ENCODE measurements at places on chromosomes 2 and 18.
A peak's percentile ranks its signal among the peaks of the same experiment; 100 is the strongest.

GRCh38 chr2:121605820-121606733 lies 43.2 kb downstream of the CLASP1 start:
- DNase-seq, result no peak

DNA sequence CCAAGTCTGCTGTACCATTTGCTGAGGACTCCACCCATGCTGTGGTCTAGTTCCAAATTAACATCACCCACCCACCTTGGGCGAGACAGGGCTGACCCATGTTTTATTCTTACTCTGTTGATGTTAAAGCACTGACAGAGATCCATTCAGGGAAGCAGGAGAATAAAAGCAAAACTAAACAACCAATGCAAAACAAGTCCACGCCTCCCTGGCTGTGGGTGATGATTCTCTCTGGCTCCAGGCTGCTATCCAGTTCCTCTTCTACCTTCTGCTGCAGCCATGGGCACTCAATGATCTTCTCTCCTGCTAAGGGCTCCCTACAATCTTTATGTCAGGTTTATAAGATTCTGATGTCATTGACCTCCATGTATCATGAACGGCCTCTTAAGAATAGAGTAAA lies 786.6 kb upstream of the ID2 start:
- DNase-seq, result no peak

DNA sequence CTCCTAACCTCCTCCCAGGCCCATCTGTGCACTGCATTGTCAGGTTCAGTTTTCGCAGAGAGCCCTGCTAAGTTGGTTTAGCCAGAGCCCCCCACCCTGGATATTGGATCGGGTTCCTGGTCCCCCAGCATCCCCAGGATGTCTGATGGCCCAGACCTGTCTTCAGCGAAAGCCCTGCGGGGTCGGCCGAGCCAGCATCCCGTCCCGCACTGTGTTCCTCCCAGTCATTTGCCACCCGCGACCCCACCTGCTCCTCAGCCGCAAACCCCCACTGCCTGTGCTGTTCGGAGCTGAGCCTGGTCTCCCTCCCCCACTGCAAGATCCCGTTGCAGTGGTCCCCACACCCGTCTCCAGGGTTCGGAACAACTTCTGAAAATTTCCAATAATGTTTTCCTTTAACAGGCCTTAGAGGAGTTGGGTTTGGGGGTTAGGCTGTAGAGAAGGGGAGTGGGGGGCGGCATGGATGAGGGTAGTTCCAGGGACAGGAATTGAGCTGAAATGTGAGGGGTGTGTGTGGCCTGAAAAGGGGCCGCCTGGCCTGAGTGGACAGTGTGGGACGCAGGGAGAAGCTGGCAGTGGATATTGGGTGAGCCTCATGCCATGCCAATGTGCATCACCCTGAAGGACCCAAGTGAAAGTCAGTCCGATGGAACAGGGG lies 1.6 kb upstream of the COPS9 start:
- no peak for DNase-seq

- DNase-seq, result peak; percentile 73
Observed at GRCh38 chr2:36663851-36664695, 32.4 kb upstream of the VIT start.

DNA sequence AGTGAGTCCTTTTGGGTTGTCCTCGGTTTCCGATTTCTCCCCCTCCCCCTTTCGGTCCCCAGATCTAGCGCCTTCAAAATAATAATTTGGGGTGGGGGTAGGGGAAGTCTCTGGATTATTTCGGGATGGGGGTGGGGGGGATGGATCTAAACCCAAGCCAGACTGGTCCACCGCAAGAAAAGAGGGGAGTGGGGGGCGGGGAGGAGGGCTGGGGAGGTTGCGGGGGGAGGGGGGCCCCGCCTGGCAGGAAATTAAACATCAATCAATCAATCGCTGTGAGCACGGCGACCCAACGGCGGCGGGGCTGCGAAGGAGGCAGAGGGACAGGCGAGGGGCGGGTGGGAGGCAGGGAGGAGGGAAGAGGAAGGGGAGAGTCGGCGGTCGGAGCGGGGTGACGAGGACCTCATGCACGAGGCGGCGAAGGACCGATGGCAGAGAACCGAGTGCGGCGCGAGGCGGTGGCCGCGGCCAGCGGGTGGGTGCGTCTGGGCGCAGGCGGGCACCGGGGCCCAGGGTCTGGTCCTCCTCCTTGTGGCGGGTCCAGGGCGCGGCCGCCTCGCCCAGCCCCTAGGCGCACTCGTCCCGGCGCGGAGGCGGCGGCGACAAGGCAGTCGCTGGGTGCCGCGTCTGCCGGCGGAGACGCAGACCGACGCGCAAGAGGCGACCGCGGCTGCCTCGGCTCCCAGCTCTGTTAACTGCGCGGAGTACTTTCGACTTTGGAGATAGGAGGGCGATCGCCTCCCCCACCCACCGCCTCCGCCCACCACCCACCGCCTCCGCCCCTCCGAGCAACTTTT lies 468 bp upstream of the SATB2 start:
- DNase-seq, result peak; percentile 47

GRCh38 chr2:64300066-64300465 lies 153.9 kb upstream of the LGALSL start:
- no peak for DNase-seq

DNA sequence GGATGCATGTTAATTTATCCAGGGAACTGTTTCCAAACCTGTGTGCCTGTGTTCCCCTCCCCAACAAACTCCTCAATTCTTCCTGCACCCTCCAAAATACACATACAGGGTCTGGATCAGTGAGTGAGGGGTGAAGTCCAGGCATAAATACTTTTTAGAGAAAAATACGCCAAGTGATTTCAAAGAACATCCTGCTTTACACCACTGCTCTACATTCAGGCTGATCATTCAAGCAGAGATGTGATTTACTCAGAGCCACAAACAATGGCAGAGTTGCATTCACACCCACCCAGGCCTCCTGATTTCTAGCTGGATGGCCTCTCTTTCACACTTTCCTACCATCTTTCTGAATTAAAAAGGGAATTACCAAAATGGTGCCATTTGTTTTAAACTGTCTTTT lies 289.5 kb upstream of the SLC14A2 start:
- no peak for DNase-seq

DNA sequence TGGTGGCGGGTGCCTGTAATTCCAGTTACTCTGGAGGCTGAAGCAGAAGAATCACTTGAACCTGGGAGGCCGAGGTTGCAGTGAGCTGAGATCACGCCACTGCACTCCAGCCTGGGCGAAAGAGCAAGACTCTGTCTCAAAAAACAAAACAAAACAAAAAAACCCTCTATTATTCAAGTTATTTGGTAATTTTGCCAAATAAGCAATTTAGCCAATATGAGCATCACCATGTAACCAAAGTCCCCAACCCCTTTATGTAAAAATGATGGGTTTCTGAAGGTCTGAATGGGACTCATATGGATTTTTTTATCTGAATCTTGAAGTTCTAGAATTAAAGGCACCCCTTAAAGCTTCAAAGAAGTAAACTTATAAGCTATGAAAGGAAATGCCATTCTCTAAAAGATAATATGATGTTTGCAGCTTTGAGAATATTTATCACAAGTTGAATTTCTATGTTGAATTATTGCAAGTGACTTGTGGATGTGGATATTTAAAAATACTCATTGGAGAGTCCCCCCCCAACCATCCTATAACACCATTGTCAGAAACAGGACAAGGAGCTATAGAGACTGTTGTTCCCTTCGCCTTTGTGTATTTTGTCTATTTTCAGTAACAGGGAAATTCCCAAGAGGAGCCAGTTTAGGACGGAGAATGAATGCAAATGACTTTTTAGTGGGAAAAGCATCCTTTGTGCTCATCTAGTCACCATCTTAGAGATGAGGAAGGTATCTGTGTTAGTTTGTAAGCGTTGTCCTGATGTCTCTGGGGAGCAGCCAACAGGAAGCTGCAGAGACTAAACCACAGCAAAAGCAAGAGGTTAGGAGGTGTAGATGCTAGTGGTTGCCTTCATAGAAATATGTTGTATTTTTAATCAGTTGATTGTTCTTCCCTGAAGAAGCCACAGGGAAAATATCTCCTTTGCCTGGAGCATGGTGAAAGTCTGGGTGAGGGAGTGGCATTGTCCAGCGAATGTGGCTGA lies 68.3 kb downstream of the TET3 start:
- DNase-seq, result no peak

GRCh38 chr2:3034856-3035255 lies 342.8 kb downstream of the EIPR1 start:
- DNase-seq, result no peak

- no peak for DNase-seq
Observed at GRCh38 chr18:31667185-31667584, 17.2 kb downstream of the B4GALT6 start.

DNA sequence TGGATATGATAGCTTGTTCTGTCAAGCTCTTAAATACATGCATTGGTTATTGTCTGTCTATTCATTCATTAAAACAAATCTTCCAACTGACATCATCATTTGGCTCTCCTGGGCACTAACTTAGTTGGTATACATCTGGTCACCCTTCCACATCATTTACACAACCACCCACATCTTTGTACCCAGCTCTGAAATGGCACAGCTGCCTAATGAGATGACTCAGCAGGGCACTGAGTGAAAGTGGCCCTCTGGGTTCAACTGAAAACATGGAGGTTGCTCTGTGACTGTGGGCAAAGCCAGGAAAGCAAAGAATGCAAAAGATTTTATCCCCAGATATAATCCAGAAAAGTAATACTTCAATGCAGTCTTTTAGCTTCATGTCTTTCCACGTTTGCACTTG lies 234.0 kb upstream of the MAP2 start:
- no peak for DNase-seq

- peak; percentile 14 for DNase-seq
Observed at GRCh38 chr2:134705861-134706586, 12.8 kb downstream of the TMEM163 start.

GRCh38 chr2:106026271-106027190 lies 167.6 kb downstream of the UXS1 start:
- DNase-seq, result no peak

GRCh38 chr18:34322365-34323289 lies 97.9 kb upstream of the NOL4 start:
- peak; percentile 73 for DNase-seq

DNA sequence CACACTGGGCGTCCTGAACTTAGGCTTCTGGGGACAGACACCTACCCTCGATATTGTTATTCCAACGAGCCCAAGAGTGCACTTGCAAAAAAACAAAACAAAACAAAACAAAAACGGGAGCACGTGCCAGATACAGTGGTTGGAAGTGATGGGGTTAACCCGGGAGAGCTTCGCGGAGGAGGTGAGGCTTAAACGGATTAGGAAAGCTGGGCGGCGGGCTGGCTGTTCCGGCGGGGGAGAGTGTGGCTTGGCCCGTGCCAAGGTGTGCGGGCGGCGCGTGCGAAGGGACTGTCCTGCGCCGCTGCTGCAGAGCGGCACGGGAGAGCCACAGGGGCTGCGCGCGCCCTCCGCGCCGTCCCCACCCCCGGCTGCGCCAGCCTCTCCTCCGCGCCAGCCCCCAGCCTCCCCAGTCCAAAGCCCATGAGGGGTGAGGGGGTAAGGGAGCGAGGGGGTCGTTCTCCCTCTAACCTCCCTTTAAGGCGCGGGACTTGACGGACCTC lies 1.5 kb upstream of the SLC30A3 start:
- DNase-seq, result no peak

DNA sequence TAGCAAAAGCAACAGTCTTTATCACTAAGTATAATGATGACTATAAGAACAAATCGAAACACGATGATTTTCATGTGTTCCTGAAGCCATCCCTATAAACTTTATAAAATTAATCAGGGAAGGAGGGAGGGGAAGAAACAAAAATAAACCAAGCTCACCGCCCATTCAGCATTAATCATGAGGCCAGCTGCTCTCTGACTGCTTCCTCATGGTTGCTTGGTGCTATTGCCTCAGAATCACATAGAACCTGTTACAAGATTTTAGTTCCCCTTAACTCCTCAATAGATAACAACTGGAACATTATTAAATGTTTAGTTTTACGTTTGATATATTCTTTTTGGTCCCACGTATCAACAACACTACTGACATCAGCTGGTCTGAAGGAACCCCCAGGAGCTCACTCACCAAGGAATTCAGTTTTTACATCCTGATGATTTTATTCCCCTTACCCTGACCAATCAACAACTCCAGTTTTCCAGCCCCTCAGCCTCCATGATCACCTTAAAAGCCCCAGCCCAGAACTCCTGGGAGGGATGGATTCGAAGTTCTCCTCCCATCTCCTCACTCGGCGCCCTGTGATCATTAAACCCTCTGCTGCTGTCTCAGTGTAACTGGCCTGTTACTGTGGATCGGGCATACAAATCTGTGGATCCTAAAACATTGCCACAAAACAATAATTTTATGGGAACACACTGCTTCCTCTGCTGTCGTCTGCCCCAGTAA lies 10.6 kb upstream of the HNRNPLL start:
- DNase-seq, result peak; percentile 77

DNA sequence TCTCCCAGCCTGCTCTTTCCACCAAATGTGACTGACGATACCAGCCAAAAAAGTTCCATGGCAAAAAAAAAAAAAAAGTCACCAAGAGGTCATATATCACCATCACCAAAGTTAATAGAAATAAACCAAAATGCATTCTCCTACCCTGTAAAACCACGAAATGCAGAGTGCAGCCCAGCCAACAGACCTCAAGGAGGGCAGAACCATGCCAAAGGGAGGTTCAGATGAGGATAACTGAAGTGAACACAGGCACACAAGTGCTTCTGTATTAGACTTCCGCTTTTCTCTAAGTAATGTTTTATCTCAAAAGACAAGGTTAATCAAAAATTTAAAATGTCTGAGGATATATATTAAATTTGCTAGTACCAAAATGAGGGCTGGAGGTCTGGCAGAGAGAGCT lies 5.5 kb downstream of the SERPINE2 start:
- peak; percentile 77 for DNase-seq

- DNase-seq, result no peak
Observed at GRCh38 chr2:222973733-222974132, 78.3 kb upstream of the KCNE4 start.

DNA sequence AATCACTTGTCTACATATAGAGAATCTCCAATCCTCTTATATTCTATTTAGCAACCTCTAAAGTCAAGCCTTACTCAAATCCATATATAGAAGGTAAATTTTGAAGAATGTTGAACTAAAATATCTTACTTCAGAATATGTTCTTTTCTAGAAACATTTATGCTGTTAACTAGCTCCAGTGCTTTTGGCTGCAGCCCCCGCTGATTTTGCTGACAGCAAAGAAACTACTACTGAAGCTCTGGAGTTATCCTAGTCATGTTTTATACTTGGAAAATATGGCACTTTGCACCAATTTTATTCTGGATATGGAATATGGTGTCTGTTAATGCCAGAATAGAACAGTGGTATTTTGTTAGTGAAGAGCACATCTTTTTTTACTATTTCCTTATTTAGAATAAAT lies 212.4 kb upstream of the FSIP2 start:
- DNase-seq, result no peak

DNA sequence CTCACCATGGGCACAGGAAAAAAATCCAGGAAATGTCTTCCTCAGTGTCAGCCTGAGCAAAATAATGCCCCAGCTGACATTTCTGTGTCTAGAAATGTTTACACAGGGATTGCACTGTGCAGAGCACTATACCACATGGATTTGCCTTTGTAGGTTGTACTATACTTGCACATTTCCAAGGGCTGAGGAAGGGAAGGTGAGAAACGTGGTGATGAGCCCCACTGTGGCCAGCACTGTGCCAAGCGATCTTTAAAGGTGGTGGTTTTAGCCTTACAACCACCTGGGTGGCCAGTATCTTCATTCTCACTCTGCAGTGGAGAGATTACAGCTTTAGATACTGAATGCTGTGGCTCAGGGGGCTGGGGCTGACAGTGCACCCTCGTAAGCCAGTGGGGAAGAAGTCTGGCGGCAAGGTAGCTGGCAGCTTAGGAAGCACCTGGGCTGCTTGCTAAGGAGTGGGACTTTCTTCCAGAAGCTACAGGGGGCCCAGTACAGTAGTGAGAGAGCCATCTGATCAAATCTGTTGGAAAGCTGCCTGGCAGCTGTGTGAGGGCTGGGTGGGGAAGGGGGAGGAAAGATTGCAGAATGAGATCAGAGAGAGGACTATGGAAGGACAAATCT lies 81.4 kb upstream of the MSH2 start:
- no peak for DNase-seq
